ENCODE measurements at places on chromosomes 11 and 22.

DNA sequence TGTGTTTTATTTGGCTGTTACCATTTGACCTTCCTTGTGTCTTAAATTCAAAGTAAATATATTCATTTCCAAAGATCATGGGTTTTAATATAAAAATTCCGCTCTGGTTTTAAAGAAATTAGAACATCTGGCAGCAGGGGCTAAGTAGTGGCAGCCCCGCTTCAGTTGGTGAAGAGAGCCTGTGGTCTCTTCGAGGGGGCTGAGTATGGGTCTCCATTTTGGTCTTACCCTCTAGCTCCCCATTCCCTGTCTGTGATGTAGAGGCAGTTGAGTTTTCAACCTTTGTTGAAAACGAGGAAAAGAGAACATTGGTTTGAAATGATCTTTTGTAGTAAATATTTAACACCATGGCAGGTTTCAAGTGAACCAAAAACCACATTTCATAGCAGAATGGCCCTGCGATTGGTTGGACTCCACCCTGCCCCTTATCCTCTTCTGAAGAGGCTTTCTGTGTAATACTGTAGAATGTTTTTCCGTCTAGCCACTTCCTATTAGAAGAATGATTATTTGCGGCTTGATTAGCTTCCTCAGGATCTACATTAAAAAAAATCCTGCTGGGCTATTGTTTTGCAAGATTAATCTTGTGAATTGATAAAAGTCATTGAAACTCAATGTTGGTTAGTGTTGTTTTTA, 17.7 kb downstream of the APLP2 start:
- no peak for DNase-seq

DNA sequence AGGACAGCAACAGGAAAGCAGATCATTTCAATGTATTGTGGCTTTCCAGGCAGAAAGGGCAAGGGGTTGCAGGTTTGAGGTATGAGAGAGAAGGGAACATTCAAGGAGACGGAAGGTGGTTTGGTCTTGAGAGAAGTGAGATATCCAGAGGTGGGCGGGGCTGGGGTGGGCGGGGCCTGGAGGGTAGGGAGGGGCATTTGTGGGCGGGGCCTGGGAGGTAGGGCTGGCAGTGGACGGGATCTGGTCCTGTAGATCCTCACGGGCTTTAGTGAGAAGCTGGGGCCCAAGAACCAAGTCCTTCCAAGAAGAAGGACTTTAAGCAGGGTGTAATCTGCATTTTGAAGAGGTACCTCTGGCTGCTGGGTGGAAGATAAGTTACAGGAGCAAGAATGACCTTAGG, 199.2 kb downstream of the MN1 start:
- DNase-seq, result no peak

DNA sequence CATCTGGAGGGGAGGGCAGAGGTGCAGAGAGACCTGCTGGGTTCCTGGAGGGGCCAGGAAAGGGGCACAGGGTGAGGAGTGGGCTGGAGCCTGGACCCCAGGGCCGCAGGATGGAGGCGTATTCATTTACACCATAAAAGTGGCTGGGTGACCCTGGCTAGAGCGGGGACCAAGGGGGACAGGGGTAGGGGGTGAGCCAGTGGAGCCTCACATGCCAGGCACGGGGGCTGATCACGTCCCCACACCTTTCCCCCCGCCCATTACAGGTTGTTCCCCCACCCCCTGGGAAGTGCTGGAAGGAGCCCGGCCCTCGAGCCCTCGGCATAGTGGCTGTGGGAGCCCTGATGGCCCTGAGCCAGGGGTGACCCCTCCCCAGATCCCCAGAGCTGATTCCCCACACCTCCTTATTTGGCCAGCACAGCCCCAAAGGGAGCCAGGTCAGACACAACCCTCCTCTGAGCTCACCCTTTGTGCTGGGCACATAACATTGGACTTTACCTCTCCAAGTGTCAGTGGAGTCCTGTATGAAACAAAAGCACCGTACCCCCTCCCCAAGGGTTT, 781 bp downstream of the TCIRG1 start:
- peak; percentile 72 for DNase-seq

DNA sequence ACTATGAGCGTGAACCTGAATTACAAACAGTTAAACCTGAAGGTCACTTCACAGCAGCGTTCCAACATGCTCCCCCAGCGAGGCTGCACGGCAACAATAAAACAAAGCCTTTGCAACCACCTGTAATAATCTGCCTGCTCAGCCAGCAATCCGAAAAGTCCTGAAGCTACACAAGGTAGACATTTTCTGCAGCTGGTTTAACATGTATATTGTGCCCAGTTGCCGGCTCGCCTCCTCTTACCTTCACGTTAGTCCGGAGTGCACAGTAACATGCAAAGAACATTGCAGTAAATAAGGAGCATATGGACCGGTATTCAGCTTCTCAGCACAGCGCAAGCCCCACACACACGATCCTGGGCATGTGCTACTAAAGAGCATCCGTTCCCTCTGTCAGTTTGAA, 704.3 kb downstream of the DLG2 start:
- no peak for DNase-seq

GRCh38 chr11:75814363-75814676, 690 bp upstream of the UVRAG start:
- no peak for DNase-seq

- peak; percentile 62 for DNase-seq
Observed at GRCh38 chr11:61567286-61568061, 13.4 kb downstream of the SYT7 start.

DNA sequence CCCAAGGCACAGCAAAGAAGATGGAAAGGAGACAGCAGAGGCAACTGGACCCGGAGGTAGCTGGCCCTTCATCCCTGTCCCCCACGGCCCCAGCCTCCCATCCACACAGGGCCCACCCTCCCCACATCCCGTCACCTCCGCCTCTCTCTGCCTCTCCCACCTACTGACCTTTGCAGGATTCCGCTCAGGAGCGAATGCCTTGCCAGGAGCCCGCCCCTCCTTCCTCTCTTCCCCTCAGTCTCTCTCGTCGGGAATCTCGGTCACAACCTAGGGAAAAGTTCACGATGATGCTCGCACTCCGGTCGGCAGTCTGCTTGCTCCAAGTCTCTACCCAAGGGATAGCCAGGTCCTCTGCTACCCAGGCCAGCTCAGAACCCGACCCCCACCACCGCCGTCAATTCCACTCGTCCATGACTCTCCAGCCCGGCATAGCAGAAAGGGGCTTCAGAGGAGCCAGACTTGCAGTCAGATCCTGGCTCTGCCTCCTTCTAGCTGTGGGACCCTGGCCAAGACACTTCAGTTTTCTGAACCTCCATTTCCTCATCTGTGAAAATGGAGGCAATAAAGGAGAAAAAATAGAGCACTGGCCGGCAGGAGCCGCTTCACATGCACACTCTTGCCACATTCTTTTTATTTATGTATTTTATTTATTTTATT, 10.2 kb downstream of the AHNAK start:
- no peak for DNase-seq

GRCh38 chr11:85661972-85662664, 2.8 kb downstream of the CREBZF start:
- no peak for DNase-seq

GRCh38 chr22:24424001-24424900, 3.1 kb upstream of the ADORA2A start:
- DNase-seq, result no peak

DNA sequence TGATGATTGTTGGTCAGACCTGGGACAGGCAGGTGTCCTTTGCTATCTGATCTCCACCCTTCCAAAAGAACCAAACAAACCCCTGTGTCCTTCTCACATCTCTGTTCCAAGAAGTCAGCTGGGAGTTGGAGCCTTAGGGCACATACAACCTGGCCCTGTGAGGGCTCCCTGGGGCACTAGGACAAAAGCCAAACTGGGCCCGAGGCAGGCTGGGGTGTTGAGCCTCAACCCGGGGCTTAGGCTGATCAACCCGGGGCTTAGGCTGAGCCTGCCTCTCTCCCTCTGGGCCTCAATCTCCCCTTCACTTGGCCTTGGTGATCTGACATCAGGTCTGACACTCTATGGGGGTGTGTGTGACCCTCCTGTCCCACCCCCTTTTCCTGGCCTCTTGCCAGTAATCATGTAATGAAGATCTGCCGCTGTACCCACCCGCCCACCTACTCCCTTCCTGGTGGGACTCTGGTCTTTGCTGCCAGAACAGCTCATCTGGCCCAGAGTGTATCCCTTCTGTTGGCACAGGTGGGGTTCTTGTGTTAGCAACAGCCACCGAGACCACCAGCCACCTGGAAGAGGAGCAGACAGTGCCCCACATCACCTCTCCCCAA, 22.8 kb upstream of the UVRAG start:
- DNase-seq, result no peak

- no peak for DNase-seq
Observed at GRCh38 chr22:19629331-19629719, 85.0 kb upstream of the SEPTIN5 start.

- DNase-seq, result no peak
Observed at GRCh38 chr11:113554526-113554925, 79.3 kb upstream of the DRD2 start.

DNA sequence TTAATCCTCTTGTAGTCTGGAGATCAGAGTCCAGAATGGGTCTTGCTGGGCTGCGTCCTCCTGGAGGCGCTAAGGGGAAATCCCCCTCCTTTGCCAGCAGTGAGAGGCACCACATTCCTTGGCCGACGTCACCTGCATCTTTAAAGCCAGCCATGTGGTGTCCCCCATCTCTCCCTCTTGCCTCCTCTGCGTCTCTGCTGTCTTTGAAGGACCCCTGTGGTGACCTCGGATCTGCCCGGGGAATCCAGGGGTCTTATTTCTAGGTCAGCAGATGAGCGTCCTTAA, 27.2 kb upstream of the PARVB start:
- no peak for DNase-seq

- DNase-seq, result no peak
Observed at GRCh38 chr11:19995145-19995544, 165.1 kb downstream of the DBX1 start.

DNA sequence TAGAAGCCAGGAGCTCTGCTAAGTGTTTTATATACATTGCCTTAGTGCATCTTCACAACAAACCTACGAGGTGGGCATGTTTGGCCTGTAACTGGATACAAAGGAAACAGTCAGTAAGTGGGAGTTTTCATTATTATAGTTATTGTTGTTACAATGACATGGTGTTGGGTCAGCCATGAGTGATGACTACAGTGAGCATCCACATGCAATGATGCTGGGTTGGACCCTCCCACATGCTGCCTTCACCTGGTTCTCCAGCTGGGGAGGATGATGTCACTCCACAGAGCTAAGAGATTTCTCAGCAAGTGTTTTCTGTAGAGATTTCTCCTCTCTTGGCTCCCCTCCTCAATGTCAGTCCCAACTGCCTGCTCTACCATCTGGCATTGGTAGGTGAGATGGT, 59.3 kb downstream of the EHF start:
- DNase-seq, result no peak

- no peak for DNase-seq
Observed at GRCh38 chr11:121449626-121450025, 2.5 kb upstream of the SORL1 start.

DNA sequence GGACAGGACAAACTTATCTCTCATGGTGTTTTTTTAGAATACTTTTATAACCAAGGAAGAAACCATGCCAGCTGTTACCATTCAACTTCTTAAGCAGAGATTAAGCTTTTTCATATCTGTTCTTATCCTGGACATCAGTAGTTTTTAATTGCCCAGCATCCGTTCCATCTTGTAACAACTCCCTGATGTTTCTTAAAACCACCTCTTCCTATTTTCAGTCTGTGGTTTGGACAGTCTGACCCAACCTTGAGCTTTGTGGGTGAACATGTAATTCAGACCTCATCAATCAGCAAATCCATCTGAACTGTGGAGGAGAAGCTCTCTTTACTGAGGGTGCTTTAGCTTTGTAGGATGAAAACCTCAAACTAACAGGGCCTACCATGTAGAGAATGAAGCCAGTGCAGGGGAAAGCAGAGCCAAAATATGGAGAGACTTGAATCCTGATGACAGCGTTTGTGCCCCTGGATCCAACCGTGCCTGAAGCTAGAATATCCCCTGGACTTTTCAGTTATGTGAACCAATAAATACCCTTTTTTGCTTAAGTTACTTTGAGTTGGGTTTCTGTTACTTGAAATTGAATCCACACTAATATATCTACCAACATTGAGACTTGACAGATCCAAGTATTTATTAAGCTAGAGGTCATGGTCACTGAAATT, 9.4 kb downstream of the TUG1 start:
- no peak for DNase-seq

- DNase-seq, result peak; percentile 88
Observed at GRCh38 chr11:116851626-116852025, 14.2 kb upstream of the APOA1 start.

DNA sequence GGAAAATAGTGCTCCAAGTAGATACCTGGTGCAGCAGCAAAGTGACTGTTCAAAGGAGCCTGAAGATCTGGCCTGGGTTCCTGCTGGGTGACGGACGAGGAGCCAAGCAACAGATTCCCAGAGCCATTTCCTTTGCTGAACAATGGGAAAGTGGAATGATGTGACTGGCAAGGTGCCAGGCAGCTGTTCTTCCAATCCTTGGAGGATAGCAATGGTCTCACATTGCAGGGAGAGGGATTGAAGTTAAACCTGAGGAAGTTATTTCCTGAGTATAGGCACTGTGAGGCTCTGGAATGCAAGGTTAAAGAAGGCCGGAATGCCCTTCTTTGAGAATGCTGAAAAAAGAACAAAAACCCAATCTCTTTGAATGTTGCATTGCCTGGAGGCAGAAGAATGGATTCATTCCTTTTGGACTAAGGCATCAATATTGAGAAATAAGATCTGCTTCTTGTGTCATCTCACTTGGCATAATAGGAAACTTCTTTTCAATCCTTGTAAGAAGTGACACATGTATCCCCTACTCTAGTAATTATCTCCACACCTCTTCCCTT, 223.8 kb downstream of the BLID start:
- DNase-seq, result no peak

- no peak for DNase-seq
Observed at GRCh38 chr11:115674176-115674936, 170.1 kb upstream of the CADM1 start.

GRCh38 chr11:67539550-67539949, 16.3 kb upstream of the CABP2 start:
- DNase-seq, result no peak

- no peak for DNase-seq
Observed at GRCh38 chr11:112247201-112247600, 13.5 kb downstream of the PLET1 start.

GRCh38 chr11:77506857-77507256, 33.0 kb upstream of the PAK1 start:
- no peak for DNase-seq

DNA sequence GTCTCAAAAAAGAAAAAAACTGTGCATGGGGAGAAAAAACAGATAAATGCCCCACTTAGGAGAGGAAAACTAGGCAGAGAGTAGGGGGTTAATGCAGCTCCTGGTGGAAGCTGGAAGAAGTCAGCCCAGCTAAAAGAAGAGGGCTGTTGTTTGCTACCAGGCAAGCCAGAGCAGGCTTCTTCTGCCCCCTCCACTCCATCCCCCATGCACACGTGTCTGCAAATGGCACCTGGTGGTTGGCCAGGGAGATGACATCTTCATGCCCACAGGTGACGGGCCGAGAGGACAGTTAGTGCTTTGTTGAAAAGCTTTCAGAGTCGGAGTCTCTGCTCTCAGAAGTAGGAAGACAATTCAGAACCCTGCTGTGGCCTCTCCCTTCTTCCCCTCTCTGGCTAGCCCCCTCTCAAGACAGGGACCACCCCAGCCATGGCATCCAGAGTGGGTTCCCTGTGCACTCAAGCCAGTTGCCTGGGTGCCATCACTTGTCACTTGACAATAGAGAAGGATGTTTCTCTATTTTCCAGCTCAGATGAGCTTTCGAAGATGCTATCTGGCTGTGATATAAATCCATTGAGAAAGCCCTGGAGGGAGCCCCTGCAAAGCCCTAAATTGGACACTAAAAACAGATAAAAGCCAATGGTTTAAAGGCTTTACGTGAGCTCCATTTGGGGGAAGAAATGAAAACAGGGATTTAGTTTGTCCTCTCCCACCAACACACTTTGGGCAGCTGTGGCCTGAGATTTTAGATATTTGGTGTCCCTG, 142.0 kb downstream of the TRIM29 start:
- no peak for DNase-seq

- no peak for DNase-seq
Observed at GRCh38 chr11:127369356-127369755, 368.8 kb upstream of the KIRREL3 start.

All from bone marrow (tissue), 2 donors.